ENCODE measurements at places on chromosomes 13 and 19.

DNA sequence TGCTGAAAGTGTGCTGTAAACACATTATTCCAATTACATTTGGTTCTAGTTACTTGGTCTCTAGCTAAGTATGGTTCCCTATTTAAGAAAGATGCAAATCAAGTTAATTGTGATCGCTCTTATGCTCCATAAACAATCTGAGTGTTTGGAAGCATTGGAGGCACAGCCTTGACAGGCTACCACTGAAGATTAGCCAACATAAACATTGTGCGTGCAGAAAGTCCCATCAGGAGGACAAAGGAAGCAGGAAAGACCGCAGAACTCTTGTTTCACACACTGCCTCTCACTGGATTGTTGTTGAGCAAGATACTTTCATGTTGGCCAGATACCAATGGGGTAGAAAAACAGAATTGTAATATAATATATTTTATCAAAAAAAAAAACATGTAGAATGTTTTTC lies 814.4 kb downstream of the EFNB2 start:
- peak; percentile 5 for DNase-seq

DNA sequence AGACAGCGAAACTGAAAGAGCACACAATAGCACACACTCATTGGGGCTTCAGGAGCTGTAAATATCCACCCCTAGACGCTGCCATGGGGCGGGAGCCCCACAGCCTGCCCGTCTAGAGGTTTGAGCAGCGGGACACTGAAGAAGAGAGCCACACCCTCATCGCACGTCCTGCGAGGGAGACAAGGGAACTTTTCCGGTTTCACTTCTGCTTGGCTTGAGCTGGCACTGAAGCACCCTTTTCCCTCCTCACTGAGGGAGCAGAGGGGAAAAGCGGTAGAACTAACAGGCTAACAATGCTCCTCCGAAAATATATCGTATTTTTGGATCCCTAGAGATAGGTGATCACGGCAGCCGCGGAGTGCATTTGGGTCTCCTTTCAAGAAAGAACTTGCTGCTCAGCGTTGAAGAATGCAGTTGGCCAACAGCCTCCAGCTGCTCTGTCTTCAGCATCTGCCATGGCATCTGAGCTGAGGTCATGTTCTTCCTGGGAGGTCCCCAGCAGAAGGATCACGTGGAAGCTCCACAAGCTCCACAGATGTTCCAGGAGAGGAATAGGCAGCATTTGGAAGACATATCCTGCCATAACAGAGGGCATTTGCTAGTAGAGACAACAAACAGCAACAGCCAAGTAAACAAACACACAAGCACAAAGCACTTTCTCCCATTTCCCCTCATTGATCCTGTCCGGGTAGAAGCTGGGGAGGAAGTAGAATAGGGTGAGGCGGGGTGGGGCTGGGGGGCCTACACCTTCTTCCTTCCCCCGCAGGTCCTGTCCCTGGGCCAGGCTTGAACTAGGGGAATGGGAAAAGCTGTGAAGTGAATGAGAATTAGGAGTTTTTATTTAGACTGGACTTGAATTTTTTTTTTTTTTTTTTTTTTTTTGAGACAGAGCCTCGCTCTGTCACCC lies 44.8 kb upstream of the ALOX5AP start:
- DNase-seq: peak; percentile 95

DNA sequence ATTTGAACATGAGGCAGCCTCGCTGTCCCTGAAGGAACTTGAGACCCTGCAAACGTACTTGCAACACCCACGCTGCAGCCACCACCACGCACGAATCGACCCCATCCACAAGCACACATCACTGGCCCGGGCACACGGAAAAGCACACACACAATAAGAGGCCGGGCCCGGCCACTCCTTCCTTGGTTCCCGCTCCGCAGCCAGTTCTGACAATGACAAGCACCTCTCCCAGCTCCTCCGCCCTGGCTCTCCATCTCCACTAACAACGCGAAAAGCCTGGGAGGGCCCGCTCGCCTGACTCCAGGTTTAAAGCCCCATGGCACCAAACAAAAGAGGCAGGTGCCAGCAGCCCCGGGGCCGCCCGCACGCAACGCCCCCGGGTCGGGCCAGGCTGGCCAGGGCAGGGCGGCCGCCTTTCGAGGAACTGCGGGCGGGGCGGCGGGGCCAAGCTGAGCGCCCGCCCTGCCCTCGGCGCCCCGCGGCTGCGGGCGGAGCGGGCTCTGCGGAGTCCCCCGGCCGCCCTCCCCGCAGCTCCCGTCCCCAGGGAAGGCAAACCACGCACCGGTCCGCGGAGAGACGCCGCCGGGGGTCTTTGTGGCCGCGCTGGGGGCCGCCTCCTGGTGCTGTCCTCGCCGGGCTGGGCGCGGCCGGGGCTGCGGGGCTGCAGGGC lies 495 bp downstream of the DCLK1 start:
- DNase-seq: no peak

- DNase-seq: no peak
These were observed 154.0 kb downstream of the NALCN start for GRCh38 chr13:101262306-101262705.

- no peak for DNase-seq
These were observed 16.6 kb downstream of the PLK5 start for GRCh38 chr19:1540365-1540925.

DNA sequence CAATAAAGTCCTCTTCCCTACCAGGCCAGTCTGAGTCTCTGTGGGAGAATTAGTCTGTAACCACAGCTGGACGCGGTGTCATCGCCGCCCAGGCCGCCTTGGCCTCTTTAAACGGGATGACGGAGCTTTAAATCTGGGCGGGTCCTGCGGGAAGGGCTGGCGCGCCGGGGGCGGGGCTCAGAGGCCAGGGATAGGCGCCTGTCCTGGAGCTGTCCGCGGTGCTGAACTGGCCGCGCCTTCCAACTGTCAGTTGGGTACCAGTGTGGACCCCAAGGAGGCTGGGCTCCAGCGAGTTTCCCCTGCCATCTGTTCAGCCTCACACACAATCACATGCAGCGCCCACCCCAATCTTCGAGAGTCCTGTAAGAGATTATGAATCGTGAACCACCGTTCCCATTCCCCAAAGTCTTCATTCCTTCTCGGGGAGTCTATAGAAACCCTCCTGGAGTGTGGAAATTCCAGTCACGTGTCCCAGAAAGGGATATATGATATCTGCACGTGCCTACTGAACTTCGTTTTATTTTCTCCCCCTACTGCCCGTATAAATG lies 11.5 kb downstream of the APLP1 start:
- DNase-seq: peak; percentile 43

DNA sequence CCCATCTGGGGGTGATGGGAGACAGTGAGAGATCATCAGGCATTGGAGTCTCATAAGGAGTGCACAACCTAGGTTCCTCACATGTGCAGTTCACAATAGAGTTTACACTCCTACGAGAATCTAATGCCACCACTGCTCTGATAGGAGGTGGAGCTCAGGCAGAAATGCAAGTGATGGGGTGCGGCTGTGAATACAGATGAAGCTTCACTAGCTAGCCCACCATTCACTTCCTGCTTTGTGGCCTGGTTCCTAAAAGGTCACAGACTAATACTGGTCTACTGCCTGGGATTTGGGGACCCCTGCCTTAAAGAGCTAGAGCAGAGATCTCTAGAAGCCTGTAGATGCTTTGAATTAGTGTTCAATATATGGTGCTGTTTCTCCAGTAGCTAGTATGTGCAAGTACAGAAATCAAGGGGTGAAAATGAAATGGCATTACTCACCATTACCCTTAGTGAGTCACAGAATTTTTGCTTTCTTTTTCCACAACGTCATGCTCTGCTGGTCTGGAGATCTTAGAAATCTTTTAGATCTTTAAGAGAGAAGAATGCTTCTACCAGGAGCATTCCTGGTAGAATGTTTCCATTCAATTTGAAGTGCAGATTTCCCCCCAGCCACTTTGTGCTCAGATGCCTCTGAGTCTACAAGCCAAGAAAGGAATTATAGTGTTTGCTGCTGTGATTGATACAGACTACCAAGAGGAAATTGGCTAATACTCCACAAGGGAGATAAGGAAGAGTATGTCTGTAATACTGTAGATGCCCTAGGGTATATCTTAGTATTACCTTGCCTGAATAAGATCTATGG lies 2301.2 kb downstream of the PCDH9 start:
- peak; percentile 53 for DNase-seq

All from fibroblast of skin of left biceps (primary cell).